ENCODE measurements at places on chromosomes 3 and 15.

GRCh38 chr15:36737430-36737891 is 158.0 kb downstream of the CDIN1 start:
- no peak for DNase-seq

DNA sequence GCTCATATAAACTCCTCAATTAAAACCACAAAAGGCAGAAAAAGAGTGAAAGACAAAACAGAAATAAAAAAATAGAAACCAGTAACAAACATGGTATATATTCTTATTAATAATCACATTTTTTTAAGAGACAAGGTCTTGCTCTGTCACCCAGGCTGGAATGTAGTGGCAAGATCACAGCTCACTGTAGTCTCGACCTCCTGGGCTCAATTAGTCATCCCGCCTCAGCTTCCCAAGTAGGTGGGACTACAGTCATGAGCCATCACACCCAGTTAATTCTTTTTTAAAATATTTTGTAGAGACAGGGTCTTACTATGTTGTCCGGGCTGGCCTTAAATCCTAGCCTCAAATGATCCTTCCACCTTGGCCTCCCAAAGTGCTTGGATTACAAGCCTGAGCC is 37.1 kb downstream of the FAM240A start:
- no peak for DNase-seq

- DNase-seq: no peak
Observed at GRCh38 chr15:89105147-89105546, 16.9 kb downstream of the ABHD2 start.

DNA sequence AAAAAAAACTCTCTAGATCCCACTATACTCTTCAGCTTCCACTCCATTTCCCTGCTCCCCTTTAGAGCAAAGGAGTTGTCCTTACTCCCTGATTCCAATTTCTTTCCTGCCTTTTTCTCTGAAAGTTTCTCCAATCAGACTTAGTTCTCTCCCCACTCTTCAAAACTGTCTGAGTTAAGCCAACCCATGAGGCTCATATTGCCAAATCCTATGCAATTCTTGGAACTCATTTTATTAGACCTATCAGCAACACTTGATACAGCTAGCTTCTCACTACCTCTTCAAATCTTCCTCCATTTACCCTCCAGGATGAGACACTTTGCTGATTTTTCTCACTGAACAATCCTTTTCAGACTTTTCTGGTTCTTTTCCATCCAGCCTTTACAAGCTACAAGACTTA is 233.1 kb downstream of the THRB start:
- DNase-seq: no peak

DNA sequence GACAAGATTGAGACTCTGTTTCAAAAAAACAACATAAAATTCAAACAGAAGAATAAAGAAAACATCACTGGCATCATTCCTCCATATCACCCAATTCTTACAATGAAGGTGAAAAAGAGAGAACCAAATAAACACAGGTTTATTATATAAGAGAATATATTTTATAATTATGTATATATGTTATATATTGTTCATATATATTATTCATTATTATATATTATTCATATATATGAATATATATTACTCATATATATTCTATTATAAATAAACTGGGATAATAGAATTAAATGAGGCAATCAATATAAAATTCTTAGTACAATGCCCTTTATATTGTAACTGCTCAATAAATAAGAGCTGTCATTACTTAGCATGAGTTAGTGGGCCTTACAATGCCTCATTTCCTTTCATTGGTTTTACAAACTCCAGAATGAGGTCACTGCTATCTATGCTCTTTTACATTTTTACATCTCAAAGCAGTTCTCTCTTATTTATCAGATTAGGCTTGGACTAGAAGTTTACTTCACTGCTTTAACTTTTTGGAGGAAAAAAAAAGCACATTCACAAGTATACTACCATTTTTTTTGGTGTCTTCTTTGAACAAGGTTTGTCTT is 135.5 kb upstream of the TTC14 start:
- no peak for DNase-seq

DNA sequence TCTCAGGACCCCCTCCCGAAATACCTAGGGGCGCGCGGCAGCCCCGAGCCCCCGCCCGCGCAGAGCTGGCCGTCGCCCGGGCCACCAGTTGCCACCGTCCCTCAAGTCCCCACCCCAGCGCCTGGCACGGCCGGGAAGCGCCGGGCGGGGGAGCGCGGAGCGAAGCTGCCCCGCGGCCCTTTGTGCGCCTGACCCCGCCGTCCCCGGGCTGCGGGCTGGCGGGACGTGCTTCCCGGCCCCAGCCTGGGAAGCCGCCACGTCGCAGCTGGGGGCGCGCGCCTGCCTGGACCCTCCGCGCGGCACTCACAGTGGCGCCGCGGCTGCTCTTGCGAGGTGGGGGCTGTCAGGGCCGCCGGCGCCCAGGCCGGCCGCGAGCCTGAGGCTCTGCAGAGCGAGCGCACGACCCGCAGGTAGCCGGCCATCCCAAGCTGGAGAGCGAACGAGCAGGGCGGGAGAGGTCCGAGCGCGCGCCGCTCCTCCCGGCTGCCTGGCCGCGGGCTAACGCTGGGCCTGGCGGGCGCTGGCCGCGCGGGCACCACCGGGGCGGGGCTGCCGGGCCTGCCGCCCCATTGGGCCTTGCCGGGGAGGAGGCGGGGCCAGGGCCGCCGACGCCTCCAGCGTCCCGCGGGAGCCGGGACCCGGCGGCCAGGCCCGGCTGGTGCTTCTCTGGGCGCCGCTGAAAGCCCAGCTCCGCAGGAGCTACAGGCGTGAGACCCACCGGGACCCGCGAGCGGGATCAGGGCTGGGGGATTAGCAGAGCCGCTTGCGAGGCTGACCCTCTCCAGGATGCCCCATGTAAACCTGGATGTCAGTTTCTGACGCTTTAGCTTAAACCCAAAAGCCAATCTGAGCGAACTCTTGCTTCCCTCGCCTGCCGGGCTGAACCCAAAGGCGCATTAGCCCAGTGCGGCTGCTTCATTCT is at the start of gene IDH2:
IDH2 (minus strand) TSS at position 500 of the 922 bp plus-strand sequence; CDS start at position 422, 78 bp downstream.
- peak; percentile 42 for DNase-seq

DNA sequence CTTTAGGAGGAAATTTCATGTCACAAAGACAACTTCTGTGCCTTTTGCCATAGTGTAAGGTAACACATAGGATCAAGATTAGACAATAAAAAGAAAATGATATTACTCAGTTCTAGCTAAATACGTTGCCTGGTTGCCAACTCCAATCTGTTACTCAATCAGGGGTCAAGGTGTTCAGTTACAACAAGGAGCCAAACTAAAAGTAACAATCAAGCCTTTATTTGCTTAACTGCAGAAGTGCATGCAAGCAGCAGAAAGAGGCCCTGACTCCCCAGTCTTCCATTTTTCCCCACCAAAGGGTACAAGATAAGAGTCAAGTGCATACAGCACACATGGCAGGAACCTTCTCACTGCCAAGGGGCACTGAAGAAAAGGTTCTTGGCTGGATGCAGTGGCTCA is 28.3 kb upstream of the PPP4R2 start:
- DNase-seq: no peak

GRCh38 chr3:53826048-53826447 is 20.2 kb downstream of the CHDH start:
- DNase-seq: no peak

All from stimulated activated CD8-positive, alpha-beta memory T cell treated with anti-CD3 and anti-CD28 coated beads, Interleukin-2, amount 100 ng/mL, for 1 hour (primary cell).